Suppressor macrophage treated with lipopolysaccharide for 4 hours (primary cell): ENCODE measurements at places on chromosomes 5 and 9.

DNA sequence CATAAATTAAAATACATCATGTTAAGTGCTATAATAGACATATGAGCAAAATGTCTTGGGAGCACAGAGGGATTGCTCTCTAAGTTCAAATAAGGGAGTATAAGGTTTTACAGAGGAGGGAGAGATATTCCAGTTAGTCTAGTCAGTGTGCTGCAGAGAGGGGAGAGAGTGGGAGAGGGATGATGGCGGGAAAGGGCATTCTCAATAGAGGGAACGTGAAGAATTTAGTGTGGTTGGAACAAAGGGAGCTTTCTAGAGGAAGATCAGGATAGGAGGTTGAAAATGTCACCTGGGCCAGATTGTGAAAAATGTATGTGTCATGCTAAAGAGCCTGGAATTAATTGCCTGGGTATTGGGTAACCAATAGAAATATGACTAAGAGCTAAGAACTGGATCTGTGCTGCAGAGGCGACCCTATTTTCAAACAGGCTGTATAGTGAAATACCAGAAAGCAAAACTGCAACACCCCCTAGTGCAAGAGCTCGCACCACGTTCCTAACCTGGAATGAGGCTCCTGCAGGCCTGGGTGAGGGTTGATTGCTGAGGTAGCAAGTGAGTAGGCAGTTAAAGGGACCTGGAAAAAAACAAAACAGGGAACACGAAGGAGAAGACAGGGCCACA, 791.8 kb upstream of the C9orf72 start:
- no peak for DNase-seq

- no peak for DNase-seq
These were observed 14.4 kb downstream of the FREM1 start for GRCh38 chr9:14895806-14896205.

DNA sequence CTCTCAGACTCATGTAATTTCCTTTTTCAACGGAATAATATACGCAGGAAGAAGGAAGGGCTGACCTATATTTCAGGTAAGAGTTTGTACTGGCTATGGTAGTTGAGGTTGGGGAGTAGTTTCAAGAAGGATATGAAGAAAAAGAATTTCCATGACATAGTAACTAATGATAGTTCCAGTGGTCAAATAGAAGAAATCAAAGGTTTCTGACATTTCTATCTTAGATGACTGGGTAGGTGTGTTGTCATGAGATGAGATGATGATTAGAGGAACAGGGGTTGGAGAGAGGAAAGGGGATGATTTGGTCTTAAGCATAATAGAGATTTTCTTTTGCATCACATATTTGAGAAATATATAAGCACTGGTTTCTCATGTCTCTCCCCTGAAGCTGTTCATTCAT, 166.0 kb downstream of the SPATA31D1 start:
- DNase-seq: no peak

GRCh38 chr5:94863951-94864350, 245.5 kb downstream of the SLF1 start:
- DNase-seq: no peak

- no peak for DNase-seq
These were observed 145.3 kb upstream of the RASEF start for GRCh38 chr9:83208065-83208850.

DNA sequence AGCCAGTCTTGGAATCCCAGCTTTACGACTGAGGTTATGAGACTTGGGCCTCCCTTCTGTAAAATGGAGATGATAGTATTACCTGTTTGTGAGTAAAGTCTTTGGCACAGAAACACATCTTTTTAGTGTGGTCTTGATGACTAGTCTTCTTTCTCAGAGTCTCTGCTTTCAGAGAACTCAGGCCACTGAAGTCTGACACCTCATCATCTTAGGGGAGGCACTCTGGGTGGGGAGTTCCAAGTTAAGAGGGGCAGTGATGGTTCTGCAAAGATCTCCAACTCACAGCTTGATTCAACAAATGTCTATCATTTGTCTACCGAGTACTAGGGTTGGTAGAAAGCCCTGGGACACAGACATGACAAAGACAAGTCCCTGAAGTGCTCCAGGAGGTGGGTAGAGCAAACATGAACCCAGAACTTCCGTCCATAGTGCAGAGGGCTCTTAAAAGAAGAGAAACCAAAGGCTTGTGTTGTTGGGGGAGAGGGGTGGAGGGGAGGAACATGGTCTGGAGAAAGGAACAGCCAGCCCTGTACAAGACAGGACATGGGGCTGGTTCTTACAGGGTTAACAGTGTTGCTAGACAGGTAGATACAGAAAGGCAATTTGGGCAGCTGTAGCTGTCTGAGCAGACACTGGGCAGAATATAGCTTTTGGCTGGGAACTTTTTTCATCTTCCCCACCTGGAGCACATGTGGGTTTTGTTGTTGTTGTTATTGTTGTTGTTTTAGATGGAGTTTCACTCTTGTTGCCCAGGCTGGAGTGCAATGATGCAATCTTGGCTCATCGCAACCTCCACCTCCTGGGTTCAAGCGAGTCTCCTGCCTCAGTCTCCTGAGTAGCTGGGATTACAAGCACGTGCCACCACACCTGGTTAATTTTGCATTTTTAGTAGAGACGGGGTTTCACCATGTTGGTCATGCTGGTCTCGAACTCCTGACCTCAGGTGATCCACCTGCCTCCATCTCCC, 2.6 kb upstream of the CD14 start:
- DNase-seq: no peak

DNA sequence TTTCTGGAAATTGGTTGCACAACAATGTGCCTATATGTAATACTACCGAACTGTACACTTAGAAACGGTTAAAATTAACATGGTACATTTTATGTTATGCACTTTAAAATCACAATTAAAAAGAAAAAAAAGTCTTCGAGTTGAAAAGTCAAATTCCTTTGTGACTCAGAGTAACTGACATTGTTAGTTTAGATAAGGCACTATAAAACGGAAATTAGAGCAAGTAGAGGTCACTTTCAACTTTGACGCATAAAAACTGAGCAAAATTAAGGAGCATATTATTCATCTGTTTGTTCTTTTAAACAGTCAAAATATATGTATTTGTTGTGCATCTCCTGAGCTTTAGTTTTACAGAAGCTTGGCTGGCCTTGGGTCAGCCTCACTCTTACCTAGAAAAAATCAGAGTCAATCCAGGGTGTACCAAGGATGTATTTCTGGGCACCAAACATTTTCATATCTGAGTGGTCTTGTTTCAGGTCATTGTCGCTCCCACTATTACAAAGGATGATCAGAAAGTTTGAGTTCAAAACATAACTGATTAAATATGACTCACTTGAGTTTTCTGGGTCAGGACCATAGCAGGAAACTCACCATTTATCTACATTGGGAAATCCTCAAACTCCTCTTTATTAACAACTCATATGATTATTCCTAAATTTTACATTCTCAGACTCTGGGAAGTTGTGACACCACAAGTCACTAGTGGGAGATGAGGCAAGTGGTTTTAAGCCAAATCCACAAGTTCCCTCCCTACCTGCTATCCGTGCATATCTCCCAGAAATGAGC, 160.6 kb downstream of the CCDC192 start:
- no peak for DNase-seq

DNA sequence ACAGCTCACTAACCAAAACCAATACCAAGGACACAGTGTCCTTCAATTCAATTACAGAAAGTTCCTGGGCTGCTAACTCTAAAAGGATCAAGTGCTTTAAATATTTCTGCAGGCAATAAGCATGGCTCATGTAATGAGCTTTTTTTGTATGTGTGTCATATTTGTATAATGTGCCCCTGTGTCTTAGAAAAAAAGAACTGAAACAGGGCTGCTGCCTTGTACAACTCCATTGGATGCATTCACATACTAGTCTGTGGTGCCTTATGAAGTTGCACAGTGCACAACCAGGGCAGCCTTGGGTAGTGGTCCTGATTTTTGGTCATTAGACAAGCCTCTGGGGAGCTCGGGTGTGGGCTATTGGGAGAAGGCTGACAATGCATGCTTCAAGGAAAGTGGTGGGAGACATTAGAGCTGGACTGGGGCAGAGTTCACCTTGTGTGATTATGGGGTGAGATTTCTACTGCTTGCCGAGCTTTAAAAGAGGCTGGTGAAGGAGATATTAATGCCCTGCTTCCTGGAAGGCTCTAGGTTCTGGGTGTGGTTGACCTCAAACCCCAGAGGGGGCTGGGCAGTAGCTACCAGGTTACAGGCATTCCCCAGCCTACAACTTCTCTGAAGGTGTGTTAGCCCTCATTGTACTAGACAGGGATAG, 3.6 kb upstream of the CPEB4 start:
- no peak for DNase-seq

GRCh38 chr5:147558826-147559225, 49.0 kb upstream of the DPYSL3 start:
- DNase-seq: peak; percentile 59

DNA sequence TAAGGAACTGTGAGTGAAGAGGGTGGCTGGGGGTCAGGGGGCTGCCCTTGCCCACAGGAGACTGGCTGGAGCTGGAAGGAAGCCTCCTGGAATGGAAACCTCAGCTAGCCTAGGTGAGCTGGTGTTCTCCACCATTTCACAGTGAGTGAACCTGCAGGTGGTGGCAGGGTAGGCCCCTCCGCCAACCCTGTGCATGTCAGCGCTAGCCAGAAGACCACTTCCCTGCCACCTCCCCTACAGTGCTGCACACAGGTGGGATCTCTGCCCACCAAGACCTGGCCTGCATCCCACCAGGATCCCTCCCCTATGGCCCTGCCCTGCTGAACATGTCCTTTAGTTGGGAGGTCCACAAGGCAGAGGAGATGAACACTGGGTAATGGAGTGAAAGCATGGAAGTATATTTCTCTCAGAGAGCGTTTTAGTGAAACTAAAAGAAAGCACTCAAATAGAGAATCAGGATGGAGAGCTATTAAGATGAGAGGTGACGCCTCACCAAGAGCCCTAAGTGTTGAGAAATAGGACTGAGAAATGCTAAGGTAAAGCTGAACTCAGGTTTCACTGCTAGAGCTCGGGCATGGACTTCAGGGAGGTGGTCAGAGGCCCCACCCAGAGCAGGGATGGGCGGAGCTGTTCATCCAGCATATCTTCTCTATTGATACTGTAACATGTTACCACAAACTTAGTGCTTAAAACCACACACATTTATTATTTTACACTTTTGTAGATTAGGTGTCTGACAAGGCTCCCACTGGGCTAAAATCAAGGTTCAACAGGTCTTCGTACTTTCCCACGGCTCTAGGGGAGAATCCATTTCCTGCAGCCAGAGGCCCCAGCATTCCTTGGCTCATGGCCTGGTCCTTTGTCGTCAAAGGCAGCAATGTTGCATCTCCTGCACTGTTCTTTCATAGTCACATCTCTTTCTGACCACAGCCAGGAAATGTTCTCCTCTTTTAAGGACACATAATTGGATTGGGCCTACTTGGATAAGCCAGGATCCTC, 83.2 kb downstream of the DIRAS2 start:
- no peak for DNase-seq

- DNase-seq: peak; percentile 65
These were observed 215.6 kb downstream of the ROR2 start for GRCh38 chr9:91734371-91734981.

GRCh38 chr5:168766426-168766700, 187.2 kb upstream of the PANK3 start:
- no peak for DNase-seq

DNA sequence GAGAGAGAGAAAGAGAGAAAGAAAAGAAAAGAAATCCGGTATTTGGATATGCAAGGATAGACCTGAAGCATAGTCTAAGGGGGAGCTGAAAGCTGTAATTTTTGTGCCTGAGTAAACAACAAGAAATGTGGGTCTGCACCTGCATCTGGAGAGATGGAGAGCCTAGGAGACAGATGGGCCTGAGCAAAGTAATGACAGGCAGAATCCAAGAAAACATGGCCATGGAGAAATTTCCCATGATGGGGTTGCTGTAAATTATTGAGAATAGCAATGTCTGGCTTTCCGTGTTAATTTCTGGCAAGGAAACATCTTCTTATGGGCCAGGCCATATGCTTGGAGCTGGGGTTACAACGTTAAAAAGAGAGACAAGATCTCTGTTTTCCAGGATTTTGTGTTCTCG, 40.2 kb downstream of the YIPF5 start:
- no peak for DNase-seq

GRCh38 chr5:13569090-13569715, 375.3 kb downstream of the DNAH5 start:
- no peak for DNase-seq

DNA sequence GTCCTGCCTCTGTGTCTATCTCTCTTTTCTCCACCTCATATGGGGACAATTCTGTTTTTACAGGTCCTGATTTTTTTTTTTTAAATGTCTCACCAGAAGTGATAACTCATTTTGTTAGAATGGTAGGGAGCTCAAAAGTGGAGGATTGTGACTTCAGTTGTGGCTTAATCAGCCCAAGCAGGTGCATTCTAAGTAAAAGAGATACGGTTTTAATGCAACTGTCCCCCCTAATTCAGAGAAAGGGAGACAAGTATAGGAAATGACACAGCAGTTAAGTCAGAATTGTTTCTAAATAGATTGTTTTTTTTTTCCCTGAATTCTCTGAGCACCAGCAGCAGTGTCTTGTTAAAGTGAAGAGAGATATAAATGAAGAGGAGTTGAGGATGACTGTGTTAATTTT, 24.5 kb downstream of the MAST4 start:
- DNase-seq: no peak

- peak; percentile 60 for DNase-seq
These were observed 133.6 kb upstream of the CDKN2B start for GRCh38 chr9:22142671-22143070.

DNA sequence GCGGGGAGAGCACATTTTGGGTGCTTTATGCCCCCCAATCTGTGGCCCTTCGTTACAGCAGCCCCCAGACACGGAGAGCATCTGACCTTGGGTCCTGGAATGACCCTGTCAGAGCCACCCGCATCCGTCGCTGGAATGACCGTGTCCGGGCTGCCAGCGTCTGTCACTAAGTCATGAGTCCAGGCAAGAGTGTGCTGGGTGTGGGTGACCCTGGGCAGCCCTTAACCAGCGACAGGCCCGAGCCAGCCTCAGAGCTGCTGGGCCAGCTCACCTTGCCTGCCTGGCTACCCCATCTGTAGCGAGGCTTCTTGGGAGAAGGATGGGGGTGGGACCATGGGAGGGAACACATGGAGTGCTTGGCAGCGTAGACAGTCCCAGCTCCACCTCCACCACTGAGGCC, 46.8 kb upstream of the NOTCH1 start:
- DNase-seq: no peak

DNA sequence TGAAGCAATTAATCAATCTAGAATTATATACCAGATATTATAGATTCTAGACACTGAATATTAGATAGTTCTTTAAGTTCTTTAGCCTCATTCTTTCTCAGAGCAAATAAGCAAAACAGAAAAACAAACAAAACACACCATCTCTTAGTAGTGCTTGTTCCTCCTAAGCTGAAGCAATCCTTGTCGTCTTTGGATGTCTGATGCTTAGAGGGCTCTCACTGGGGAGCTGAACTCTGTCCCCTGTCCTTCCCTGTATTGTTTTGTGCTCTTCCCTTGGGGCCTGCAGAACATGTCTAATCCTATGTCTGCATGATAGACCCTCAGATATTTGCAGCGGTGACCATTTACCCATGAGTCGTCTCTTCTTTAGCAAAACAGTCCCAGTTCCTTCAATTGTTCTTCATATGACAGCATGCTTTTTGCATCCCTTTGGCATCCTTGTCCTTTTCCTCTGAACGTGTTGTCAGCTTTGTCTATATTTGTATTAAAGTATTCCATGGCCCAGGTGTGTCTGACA, 114.3 kb downstream of the ARHGEF28 start:
- DNase-seq: no peak
